ENCODE measurements at places on chromosomes 1 and 21.

DNA sequence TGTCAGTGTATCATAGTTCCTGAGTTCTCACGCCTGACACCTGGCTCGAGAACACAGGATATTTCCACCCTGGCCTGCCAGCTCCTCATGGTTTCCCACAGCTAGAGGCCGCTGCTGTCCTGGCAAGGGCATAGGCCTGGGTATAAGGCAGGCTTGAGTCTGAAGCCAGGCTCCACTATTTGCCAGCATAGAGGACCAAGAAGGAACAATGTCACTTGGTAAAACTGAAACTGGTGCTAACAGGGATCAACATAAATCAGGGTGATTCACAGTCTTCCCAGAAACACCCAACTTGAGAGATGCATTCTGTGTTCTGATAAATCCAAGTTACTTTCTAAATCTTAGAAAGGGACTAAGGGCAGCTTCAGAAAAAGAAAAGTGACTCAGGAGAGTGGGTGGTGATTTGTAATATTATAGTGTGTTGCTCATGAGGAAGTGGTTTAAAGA, 6.9 kb upstream of the S100A2 start:
- no peak for DNase-seq

DNA sequence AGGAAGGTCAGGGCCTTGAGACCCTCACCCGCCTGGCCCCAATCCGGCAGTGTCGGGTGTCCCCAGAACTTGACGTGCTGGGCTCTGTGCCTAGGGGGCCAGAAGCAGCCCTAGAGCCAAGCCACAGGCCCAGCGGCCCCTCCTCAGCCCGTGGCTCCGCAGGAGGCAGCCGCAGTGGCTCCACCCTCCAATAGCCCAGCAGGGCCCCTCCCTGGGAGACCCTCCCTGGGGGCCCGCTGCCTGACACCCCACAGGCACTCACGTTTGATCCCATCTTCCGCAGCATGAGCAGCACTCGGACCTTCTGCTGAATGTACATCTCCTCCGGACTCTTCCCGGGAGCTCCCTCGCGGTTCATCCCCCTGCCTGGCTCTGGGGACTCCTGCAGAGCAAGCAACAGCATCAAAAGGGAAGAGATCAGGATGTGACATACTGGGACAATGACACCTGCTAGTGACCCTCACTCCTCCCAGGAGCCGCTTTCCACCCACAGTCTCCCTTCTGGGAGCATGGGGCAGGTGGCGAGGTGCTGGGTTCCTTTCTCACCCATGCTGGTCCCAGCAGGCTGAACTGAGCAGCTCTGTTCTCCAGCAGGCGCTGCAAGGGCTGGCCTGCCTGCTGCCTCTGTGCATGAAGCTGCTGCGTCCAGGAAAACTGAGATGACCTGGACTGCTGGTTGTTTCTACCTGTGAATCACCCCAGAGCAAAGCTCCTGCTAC, 38.2 kb downstream of the CTNNBIP1 start:
- DNase-seq: no peak

DNA sequence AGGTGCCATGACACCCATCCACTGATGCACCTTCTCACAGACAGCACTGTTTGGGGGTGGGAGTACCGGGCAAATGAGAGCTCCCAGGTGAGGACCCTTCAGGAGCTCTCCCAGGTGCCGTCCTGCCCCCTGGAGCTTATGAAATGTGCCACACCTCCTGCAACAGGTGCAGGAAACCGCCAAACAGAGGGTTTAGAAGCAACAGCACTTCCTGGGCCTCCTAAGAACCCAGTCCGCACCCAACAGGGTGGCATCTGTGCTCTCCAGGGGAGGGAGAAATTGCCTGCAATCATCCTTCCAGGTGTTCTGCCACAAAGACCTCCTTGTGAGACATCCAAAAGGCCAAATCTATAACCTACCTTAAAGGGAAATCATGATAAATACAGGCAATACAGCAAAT, 87.7 kb upstream of the ATP1B1 start:
- DNase-seq: no peak

DNA sequence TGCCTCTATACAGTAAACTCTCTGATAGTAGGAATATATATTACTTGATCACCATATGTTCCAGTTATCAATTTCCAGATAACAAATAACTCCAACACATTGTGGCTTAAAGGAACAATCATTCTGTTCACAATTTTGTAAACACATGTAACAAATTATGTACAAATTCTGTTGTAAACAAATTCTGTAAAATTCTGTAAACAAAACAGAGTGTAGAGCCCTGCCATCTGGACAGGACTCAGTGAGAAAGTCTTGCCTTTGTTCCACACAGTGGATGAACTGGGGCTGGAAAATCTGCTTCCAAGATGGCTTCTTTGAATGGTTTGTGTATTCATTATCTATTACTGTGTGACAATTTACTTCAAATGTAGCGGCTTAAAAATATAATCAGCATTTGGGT, 69.0 kb upstream of the LRRC7 start:
- DNase-seq: no peak

GRCh38 chr1:162857850-162858249, 3.1 kb downstream of the CCDC190 start:
- no peak for DNase-seq

DNA sequence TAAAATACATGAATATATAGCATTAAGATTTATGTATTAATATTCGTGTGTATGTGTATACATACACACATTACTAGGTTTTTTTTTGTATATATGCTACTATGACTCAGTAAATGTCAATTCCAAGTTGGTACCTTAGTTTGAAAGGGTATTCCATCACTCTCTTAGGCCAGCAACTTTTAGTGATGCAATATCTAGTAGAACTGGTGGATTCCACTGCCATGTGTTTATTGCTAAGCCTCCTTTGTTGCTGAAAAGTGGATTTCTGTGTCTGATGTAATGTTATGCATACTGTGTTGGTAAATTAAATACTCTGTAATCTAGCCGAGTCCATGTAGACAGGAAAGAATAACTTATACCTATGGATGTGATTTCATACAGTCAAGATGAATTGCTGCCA, 16.9 kb upstream of the COL11A1 start:
- no peak for DNase-seq

DNA sequence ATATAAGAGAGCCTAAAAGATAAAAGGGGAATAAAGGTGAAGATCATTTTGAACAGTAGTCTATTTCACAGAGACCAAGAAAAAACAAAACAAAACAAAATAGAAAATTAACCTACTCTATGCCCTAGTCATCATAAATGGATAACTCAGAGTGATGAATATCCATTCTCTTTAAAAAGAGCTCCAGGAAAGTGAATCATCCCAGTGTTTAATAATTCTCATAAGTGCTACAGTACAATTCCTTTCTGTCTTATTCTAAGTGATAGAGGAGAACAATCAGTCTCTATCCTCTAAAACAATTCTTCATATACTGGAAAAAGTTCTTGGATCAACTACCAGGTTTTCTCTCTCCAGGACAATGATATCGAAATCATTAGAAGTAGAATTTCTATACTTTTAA, 45.8 kb downstream of the GDAP2 start:
- DNase-seq: no peak

DNA sequence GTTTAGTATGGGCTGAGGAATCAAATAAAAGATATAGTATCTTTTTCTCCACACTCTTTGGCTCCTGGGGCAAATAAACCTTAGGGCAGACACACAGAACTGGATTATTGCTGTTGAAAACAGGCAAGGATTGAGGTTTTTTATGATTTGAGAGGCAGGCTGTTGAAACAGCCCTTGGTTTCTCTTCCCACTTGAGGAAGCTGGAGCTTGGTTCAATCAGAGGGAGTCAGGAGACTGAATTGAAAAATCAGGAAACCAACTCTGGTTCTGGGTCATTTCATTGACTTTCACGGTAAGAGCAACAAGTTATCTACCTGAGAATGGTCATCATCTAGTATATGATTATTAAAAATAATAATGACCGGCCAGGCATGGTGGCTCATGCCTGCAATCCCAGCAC, 108.4 kb downstream of the CNIH3 start:
- DNase-seq: no peak

- DNase-seq: no peak
These were observed 24.8 kb downstream of the LYPD8 start for GRCh38 chr1:248730507-248731335.

GRCh38 chr21:29295066-29295650, 3.6 kb upstream of the BACH1 start:
- no peak for DNase-seq

GRCh38 chr1:78540048-78540447, 49.3 kb downstream of the PTGFR start:
- DNase-seq: no peak

Measured in smooth muscle cell of the brain vasculature (primary cell).